ENCODE measurements at places on chromosomes 16 and 17.

GRCh38 chr17:9790889-9791876, at the start of gene DHRS7C:
DHRS7C (minus strand) TSS chr17:9791592; CDS start chr17:9791284, 308 bp downstream.
- DNase-seq = no peak

- peak; percentile 56 for DNase-seq
Measured at GRCh38 chr16:12538667-12539091, 265.0 kb downstream of the CPPED1 start.

DNA sequence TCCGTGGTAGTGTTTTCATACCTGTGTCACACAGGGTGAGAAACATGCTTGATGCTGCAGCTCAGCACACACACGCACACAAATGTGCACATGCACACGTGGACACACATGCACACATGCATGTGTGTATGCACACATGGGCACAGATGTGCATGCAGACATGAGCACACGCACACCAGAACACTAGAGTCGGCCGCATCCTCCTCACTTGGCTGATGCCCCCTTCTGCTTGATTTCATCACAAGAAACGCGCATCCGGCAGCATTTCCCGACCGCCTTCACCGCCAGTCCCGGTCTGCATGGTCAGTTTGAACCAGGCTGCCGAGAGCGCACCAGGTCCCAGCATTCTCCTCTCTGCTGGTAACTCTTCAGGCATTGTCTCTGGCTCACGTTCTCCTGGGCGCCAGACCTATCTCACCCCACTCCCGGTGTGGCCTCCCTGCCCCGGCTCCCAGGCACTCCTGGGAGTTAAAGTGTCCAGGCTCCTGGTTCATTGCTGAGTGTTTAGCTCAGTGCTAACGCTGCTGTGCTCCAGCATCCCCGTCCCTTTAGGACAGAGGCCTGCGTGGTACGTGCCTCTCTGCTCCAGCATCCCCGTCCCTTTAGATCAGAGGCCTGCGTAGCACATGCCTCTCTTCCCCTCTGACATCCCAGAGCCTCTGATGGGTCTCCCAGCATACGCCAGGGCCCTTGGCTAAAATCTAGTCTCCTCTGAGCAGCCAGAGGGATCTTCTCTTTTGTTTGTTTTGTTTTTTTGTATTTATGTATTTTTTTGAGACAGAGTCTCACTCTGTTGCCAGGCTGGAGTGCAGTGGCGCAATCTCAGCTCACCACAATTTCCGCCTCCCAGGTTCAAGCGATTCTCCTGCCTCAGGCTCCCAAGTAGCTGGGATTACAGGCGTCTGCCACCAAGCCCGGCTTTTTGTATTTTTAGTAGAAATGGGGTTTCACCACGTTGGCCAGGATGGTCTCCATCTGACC, 16.0 kb downstream of the BAIAP2 start:
- no peak for DNase-seq

GRCh38 chr16:9027070-9027799, 63.5 kb upstream of the USP7 start:
- DNase-seq = no peak

- DNase-seq = no peak
Measured at GRCh38 chr17:12953156-12953555, 64.7 kb downstream of the ELAC2 start.

- DNase-seq = no peak
Measured at GRCh38 chr16:68764862-68765261, 27.8 kb downstream of the CDH1 start.

- DNase-seq = no peak
Measured at GRCh38 chr16:86288716-86289294, 221.5 kb upstream of the FOXF1 start.

GRCh38 chr17:31487648-31488263, 96.3 kb downstream of the RAB11FIP4 start:
- DNase-seq = peak; percentile 21

GRCh38 chr17:2064520-2064971, 9.6 kb downstream of the HIC1 start:
- DNase-seq = peak; percentile 51

DNA sequence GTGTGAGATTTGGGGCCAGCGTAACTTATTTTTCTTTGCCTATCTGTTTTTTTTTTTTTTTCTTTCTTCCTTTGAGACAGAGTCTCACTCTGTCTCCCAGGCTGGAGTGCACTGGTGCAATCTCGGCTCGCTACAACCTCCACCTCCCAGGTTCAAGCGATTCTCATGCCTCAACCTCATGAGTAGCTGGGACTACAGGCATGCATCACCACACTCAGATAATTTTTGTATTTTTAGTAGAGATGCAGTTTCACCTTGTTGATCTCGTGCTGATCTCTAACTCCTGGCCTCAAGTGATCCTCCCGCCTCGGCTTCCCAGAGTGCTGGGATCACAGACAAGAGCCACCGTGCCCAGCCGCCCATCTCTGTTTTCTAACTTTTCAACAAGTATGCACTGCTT, 63.4 kb downstream of the VPS35L start:
- DNase-seq = no peak

GRCh38 chr16:53896722-53897121, 192.8 kb downstream of the FTO start:
- peak; percentile 19 for DNase-seq

DNA sequence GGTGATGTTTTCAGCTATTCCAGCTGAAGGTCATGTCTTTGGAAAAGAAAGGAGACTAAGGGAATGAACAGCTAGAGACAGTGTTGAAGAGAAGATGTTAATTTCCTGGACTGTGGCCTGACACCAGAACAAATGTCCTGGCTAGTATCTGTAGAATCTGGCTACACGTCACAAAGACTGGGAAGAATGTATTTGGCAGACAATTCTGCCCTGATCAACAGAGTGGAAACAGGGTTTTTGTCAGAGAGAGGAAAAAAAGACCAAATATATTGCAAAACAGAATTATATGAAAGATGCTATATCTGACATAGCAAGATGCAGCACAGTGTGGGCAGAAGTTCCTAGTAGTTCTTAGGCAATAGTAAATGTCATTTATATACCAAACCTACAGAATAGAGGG, 17.0 kb upstream of the ANKFN1 start:
- DNase-seq = no peak

DNA sequence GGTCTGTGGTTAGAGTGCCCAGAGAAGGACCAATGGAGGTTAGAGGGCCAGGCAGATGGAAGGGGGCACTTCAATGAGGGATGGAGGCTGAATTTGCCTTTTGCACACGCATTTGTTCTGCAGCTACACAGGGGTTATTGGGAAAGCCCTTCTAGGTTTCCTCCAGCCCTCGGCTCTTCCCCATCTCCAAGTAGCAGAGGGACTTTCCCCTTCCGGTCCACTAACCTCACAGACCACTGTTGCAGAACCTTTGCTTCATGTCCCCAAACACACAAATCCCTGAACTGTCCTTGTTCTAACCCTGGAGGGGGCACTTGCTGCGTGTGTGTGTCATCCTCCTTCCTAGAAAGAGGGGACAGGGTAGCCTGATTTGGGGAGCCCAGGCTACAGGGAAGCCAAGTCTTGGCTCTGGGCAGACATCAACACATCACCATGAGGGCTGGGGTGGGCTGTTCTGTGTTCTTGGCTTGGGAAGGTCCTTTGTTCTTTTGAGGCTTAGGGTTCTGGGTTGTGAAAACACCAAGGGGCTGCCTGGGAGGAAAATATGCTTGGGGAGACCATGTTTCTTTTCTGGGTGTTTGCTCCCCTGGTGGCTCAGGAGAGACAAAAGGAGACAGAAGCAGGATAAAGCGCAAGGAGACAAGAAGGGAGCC, 7.3 kb upstream of the NR1D1 start:
- no peak for DNase-seq

- peak; percentile 40 for DNase-seq
Measured at GRCh38 chr17:27573971-27574525, 56.9 kb upstream of the LGALS9 start.

- DNase-seq = no peak
Measured at GRCh38 chr16:78275420-78275819, 176.0 kb downstream of the WWOX start.

- DNase-seq = no peak
Measured at GRCh38 chr17:892958-893357, 86.6 kb downstream of the NXN start.

DNA sequence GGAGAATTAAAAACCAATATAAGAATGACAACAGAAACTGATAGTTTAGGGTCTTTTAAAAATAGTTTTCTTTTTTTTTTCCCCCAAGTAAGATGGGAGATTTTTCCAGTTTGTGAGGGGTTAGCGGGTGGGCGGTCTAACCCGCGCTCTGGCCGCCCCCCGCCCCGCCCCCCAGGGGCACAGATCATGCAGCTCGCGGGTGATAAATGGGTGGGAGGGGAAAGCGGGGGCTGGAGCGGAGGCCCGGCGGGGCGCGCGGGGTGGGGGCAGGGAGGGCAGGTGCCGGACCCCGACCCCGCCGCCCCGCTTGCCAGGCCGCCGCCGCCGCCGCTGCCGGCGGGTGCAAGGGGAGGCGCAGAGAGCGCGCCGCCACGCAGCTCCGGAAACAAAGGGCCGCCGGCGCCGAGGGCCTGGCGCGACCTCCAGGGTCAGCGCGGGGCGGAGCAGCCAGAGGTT, 60.1 kb upstream of the GSE1 start:
- no peak for DNase-seq

DNA sequence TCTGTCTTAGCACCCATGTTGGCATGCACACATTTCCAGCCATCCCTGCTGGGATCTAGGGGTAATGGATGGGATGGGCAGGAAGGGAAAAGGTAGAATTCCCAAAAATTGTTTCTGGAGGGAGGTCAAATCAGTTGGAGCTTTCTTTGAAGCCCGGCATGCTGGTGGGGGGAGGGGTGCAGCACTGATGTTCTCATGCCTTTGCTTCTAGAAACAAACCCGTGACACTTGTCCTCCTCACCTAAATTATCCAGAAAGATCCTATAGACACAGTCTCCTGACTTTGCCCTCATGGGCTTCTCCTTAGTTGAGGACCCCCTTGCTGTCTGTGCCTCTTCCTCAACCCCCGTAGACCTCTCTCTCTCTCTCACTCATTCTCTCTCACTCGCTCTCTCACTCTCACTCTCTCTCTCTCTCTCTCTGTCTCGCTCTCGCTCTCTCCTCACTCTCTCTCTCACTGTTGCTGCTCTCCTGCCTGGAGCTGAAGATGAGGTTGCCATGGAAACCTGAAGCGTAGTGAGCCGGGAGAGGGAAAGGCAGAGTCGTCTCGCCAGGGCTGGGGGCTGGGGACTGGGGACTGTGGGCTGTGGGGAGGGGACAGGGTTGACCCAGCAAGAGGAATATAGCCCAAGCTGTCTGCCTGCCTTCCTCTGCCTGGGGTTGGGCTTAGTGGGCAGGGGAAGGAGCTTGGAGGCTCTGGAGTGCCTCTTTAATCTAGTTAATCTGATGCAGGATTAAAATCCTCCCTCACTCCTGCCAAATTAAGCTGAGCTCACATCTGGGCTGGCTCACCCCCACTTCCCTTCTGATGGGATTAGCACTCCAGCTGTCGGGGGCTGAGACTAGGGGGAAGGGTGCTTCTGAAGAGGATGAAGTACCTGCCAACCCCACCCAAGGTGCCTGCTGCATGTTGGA, 16.1 kb downstream of the LASP1 start:
- DNase-seq = no peak

GRCh38 chr17:58052945-58053715, 30.1 kb upstream of the DYNLL2 start:
- DNase-seq = no peak

DNA sequence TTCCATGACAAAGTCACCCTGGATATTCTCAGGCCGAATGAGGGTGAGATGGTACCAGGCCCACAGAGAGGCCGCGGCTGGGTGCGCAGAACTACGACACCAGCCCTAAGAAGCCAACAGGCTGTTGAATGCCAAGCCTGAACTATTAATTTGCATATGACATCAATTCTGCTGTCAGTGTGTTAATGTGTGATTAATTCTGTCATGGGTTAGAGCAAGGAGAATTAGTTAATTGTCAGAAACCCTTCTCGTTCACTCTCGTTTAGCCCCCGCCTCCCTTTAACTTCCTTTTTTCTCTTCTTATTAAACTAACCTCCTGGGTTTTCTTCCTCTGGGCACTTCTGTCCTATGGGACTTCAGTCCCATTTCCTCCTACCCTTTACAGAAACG, 123.4 kb downstream of the ZFHX3 start:
- DNase-seq = no peak

- DNase-seq = no peak
Measured at GRCh38 chr17:36049643-36050042, 14.4 kb upstream of the CCL18 start.

DNA sequence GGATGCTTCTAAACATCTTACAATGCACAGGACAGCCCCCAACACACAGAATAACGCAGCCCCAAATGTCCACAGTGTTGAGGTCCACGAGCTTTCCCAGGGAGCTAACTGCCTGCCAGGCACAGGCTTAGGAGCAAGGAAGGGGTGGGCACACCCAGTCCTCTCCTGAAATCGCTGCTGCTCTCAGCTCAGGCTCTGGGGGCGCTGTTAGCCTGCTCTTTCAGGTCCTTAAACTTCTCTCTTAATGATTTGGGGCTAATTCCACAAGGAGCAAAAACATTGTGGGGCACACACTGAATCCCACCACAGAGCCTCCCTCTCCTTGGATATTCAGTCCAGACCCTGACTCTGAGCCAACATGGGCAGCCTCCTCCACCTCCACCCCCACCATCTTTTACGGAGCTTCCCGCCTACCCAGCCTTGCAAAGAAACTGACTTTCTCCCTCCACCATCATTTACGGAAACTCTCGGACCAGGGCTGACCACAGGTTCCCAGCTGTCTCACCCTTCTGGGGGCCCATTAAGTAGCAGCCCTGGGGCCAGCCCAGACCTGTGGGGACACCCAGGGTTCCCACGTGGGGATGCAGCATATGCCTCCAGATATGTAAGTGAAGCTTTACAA, 1.1 kb downstream of the CD300H start:
- DNase-seq = peak; percentile 13

DNA sequence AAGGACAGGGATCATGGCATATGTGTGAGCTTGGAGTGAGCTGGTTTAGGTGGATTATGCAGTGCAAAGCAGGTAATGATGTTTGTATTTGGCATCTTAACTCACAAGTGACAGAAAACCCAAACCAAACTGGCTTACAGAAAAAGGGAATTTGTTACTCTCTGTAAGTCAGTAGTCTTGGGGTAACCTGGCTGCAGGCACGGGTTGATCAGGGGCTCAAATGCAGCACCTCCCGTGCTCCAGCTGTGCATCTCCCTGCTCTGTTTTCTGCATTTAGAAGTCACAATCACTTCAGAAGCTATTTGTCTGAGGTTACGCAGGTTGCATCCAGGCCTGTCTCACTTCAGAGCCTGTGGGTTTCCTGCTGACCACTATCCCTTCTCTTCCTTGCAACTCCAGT, 354.3 kb downstream of the CPPED1 start:
- no peak for DNase-seq

- peak; percentile 8 for DNase-seq
Measured at GRCh38 chr17:13158494-13159240, 140.8 kb upstream of the ELAC2 start.

- DNase-seq = no peak
Measured at GRCh38 chr16:27097800-27098230, 31.1 kb downstream of the C16orf82 start.

DNA sequence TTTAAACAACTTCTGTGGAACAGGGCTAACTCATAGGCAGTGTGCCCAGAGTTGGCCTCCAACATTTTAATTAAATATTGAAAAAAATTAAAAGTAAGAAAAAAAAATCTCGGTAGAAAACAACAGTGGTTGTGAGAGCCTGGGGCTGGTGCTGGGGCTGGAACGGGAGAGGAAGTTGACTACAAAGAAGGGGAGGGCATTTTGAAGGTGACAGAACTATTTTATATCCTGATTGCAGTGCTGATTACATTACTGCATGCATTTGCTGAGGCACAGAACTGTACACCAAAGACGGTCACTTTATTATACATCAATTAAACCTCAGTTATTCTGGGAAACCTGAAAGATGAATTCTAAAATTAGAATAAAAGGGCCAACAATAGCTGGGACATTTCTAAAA, 142.5 kb downstream of the PARN start:
- no peak for DNase-seq

Data from fibroblast of skin of back (primary cell).